ENCODE measurements at places on chromosomes 6 and 20. TPM values are rescaled to one million over a fixed set of nuclear protein-coding genes. Genes with fewer than 3 reads are reported as not detected.

The RIPOR3 gene
- 1.6 TPM for total RNA-seq

The ADTRP gene
- total RNA-seq = 2.6 TPM

The MLIP gene
- total RNA-seq = not detected

The SLC52A3 gene
- not detected for total RNA-seq

The MTHFD1L gene
- 68.7 TPM for total RNA-seq

The BLTP3A gene
- total RNA-seq = 8.9 TPM

The BHLHE23 gene
- not detected for total RNA-seq

Measured in fibroblast of the aortic adventitia (primary cell).